DMS153 (cell line): ENCODE measurements at places on chromosomes 12 and 14.
A peak's percentile ranks its signal among the peaks of the same experiment; 100 is the strongest.

- DNase-seq = no peak
Measured at GRCh38 chr12:132454933-132455418, 35.0 kb upstream of the FBRSL1 start.

DNA sequence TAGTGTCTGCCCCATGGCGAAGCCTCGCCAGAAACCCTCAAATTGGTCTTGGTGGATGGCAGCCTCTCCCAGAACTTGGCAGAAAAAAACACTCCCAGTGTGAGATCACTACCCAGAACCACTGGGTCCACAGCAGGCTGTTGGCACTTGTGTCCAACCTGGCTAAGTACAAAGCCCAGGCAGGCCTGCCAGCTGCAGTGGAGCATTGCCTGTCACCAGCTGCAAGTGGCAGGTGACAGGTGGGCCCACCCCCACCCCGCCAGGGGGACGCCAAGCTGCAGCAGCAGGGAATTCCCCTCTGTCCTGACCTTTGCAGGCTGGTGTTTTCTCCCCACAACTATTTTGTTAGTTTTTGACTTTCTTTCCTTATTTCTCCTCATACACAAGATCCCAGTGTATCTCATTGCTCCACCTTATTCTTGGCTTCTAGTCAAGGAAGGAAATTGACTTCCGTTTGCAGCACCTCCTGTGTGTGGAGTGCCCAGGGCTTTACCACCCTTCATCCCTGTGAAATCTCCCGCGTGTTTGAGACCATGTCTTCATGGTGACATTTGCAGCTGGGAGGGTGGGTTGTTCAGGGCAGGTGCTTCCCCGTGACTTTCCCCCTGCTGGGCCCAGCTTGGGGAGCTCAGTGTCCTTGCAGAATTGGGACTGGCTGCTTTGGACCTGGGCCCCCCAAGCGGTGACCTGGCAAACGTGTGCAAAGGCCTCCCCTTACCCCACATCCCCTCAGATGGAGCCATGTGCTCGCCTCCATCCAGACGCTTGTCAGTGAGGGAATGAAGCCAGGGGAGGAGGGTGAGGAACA, 73.8 kb upstream of the RIN3 start:
- peak; percentile 46 for DNase-seq

DNA sequence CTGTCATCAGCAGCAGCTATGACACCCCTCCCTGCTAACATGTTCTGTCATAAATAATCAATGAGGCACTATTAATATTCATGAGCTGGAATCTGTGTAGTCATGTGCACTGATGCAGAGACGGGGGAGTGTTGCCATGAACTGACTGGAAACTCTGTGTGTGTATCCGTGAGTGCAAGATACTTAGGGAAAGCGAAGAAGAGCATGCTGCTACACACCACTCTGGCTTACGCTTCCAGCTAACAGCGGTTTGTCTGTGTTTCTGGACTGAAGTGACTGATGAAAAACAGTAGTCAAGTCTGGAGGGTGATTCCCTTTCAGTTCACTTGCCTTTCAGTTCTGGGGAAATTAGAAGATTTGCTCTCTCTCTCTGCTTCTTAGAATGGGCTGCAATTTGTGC, 249.4 kb downstream of the PDZRN4 start:
- DNase-seq = no peak

- no peak for DNase-seq
Measured at GRCh38 chr14:73211251-73212040, 25.9 kb upstream of the PAPLN start.

DNA sequence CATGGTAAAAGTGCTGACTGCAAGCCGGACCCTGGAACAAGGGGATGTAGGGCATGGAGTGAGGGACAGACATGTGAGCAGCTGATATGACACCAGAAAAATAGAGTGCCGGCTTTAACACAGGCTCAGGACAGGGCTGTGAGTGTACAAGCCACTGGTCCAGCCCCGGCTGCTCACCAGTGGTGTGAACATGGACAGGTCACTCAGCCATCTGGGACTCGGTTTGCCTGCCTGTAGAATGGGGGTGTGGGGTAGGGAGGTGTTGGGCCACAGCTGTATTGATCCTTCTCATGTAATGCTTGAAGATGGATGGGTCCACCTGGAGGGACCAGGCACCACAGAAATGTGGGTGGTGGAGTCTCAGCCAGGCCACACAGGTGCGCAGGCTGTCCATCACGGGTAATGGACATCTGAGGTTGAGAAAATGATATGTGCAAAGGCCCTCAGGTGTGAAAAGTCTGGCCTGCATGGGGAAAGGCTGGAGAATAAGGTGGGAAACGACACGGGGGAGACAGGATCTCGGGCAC, 10.6 kb upstream of the KRT74 start:
- DNase-seq = no peak
